A549 treated with CORT108297 at 1 μM for 4 hours (cell line): ENCODE measurements at places on chromosomes 4 and X. TPM values are rescaled to one million over a fixed set of nuclear protein-coding genes. Genes with fewer than 3 reads are reported as not detected.

Gene ERAS
- total RNA-seq = 0.09 to 0.18 TPM (median 0.12 TPM) in 4 of 5 replicates, not detected in the other

Gene MAGEA2B
- not detected in 5 replicates for total RNA-seq

Gene PDZD4
- 2.2 to 4.3 TPM (median 3.6 TPM) in 5 replicates for total RNA-seq

Gene PCDH7
- 0.07 to 0.15 TPM (median 0.10 TPM) in 5 replicates for total RNA-seq

Gene EVC2
- total RNA-seq = 1.8 to 2.7 TPM (median 2.2 TPM) in 5 replicates

Gene GPR34
- total RNA-seq = 0.05 TPM in 2 of 5 replicates, not detected in the others

Gene CFAP299
- total RNA-seq = not detected in 5 replicates

Gene CAMK2D
- total RNA-seq = 14.2 to 20.8 TPM (median 15.3 TPM) in 5 replicates

Gene SPANXD
- not detected in 5 replicates for total RNA-seq

Gene CENPVL1
- not detected in 5 replicates for total RNA-seq

Gene MGARP
- 0.66 to 0.97 TPM (median 0.83 TPM) in 5 replicates for total RNA-seq

Gene XG
- 0.07 to 0.09 TPM in 2 of 5 replicates, not detected in the others for total RNA-seq

Gene TLR7
- not detected in 5 replicates for total RNA-seq

Gene CXCR3
- 0.05 to 0.16 TPM in 2 of 5 replicates, not detected in the others for total RNA-seq

Gene F8A2
- total RNA-seq = not detected in 5 replicates

Gene PRRG3
- not detected in 5 replicates for total RNA-seq

Gene NAA11
- total RNA-seq = not detected in 5 replicates

Gene WDR17
- total RNA-seq = 1.4 to 2.2 TPM (median 1.9 TPM) in 5 replicates

Gene HPSE
- 1.1 to 1.7 TPM (median 1.4 TPM) in 5 replicates for total RNA-seq

Gene XKRX
- 0.24 to 0.39 TPM (median 0.29 TPM) in 5 replicates for total RNA-seq

Gene PAK3
- total RNA-seq = 0.04 to 0.11 TPM (median 0.09 TPM) in 3 of 5 replicates, not detected in the others

Gene DAPP1
- not detected in 5 replicates for total RNA-seq

Gene SPANXA1
- 0.16 to 0.42 TPM (median 0.18 TPM) in 3 of 5 replicates, not detected in the others for total RNA-seq

Gene PRSS12
- 0.24 to 0.41 TPM (median 0.28 TPM) in 5 replicates for total RNA-seq

Gene BEND4
- 0.05 TPM in 1 of 5 replicates, not detected in the others for total RNA-seq

Gene PABPC1L2A
- total RNA-seq = not detected in 5 replicates

Gene EPHA5
- 0.24 to 0.46 TPM (median 0.39 TPM) in 5 replicates for total RNA-seq

Gene KLB
- 0.07 to 0.11 TPM (median 0.08 TPM) in 5 replicates for total RNA-seq

Gene TFDP3
- total RNA-seq = not detected in 5 replicates

Gene DMRTC1
- 0.07 TPM in 1 of 5 replicates, not detected in the others for total RNA-seq
